ENCODE measurements at places on chromosomes 11 and 22.

GRCh38 chr22:32985899-32986765, 72.0 kb downstream of the SYN3 start:
- DNase-seq = peak; percentile 8

DNA sequence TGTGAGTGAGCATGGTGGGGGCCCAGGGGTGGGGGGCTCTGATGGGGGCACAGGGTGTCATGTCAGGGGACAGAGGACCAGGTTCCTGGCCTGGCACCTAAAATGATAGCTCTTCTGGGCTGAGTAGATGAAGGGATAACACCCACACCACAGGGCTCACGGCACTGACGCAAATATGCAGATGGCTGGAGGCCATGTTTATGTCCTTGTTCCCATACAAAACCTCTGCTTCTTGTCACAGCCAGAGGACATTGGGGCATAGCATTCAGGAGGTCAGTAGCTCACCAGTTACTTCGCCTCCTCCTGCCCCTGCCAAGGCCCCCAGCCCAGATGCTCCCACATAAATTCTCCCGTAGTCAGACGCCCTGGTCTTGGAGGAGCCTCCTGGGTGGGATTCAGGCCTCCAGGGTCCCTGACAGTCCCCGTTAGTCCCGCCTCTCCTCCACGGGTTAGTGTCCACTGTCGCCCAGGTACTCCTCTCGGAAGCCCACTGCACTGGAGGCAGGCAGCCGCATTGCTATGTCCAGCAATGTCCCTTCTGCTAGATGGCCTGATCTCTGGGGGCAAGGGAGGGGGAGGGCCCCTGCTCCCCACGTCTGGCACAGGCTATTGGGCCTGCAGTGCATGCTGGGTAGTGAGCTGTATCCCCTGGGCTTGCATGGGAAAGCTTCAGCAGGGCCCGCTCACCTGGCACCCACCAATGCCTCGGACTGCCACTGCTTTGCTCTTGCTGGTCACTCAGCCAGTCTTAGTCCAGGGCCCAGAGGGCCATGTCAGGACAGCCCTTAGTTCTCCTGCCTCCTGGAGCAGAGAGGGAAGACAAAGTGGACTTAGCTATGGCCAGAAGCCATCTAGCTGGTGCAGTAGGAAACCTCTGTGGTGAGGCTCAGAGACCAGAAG, 75.6 kb upstream of the MYOD1 start:
- DNase-seq = no peak

GRCh38 chr11:42992594-42992993, 319.2 kb upstream of the API5 start:
- DNase-seq = no peak

GRCh38 chr11:126387857-126388256, 32.4 kb downstream of the ST3GAL4 start:
- no peak for DNase-seq

DNA sequence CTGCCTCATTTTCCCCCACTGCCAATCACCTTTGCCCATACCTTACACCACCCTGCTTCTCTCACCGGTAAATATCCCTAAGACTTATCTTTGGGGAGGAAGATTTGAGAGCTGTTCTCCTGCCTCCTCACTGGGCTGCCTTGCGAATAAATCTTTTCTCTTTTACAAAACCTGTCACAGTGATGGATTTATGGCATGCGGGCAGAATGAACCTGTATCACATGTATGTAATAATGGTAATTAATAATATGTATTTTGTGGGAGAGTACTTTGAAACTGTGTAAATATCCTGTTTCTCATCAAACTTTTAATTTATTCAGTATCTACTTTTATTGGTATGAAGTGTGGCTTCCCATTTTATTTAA, 3.6 kb upstream of the USP18 start:
- DNase-seq = no peak

DNA sequence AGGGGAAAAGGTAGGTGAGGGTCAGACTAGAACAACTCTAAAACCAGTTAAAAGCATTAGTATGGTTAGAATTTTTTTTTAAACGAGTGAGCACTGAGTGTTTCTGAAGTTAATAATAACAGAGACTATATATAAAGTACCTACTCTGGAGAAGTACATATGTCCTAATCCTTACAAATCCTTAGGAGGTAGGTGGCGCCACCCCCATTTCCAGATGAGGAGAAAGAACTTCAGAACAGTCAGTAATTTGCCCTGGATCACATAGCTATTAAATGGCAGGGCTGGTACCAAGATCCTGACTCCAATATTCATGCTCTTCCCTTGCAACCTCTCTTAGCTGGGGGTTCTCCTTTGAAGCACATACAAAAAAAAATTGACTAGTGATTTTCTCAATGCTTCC, 80.5 kb downstream of the CLPB start:
- DNase-seq = no peak

DNA sequence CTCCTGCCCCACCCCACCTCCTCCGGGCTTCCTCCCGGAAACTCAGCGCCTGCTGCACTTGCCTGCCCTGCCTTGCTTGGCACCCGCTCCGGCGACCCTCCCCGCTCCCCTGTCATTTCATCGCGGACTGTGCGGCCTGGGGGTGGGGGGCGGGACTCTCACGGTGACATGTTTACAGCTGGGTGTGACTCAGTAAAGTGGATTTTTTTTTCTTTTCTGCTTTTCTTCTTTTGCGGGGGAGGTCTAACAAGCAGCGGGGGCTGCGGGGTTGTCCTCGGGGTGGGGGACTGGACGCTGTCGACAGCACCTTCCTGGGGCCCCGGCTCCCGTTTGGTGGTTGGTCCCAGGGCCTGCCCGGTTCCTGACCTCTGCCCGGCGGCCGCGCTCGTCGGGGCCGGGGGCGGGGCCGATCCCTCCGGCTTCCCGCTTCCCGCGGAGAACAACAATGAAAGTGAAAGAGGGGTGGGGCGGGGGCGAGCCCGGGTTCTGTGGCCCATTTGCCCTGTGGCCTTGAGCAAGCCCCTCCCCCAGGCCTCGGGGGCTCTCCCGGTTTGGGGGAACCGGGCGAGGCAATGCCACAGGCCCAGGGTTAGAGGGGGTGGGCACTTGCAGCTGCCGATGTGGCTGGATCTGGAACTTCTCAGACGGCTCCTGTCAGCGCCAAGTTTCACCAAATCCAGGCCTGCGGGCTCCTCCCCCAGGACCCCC, 975 bp upstream of the MDK start:
- peak; percentile 44 for DNase-seq
